Activated CD4-positive, alpha-beta T cell treated with anti-CD3 and anti-CD28 coated beads, Interleukin-2, amount 50 U/mL, for 1 hour (primary cell): ENCODE measurements at places on chromosomes 6 and 20.

GRCh38 chr20:43789593-43789992 lies 62.8 kb upstream of the GTSF1L start:
- DNase-seq = no peak

GRCh38 chr20:5797843-5798462 lies 47.8 kb downstream of the SHLD1 start:
- DNase-seq = no peak

DNA sequence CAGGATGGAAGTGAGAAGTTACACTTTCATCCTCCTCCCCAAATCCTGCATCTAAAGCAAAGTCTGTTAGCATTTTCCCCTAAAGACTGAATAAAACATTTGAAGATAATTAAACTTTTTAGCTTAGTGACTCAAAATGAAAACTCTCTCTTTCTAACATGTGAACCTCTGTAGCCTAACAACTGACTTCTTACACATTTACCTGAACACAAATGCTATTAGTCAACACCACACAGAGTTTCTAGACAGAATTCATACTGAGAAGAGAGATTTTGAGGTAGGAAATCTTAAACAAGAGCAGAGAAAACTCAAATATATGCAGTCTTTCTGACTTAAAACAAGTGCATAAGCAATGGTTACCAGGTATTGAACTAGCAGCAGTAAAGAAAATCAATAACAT lies 149.9 kb upstream of the SMLR1 start:
- no peak for DNase-seq

- DNase-seq = no peak
These were observed 31.7 kb upstream of the UBR2 start for GRCh38 chr6:42532038-42532669.

DNA sequence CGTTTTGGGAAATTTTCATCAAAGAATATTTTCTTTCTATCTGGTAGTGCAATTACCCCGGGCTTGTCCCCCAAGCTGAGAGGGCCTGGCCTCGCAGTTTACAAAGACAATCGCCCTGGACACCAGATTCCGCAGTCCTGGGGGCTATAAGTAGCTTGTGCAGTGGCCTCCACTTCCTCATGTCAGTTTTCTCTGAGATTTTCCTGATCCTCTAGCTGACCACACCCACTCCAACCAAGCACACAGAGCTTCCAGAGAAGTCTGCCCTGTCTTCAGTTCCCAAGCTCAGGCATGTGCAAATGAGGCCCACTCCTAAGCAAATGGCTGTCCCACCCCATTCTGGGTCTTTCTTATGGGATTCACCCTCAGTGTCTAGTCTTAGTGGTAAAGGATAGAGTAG lies 245.3 kb downstream of the MAFB start:
- DNase-seq = no peak

GRCh38 chr20:42740226-42740870 lies 449.4 kb downstream of the PTPRT start:
- DNase-seq = no peak

GRCh38 chr6:166939345-166939744 lies 17.0 kb downstream of the RNASET2 start:
- DNase-seq = no peak

DNA sequence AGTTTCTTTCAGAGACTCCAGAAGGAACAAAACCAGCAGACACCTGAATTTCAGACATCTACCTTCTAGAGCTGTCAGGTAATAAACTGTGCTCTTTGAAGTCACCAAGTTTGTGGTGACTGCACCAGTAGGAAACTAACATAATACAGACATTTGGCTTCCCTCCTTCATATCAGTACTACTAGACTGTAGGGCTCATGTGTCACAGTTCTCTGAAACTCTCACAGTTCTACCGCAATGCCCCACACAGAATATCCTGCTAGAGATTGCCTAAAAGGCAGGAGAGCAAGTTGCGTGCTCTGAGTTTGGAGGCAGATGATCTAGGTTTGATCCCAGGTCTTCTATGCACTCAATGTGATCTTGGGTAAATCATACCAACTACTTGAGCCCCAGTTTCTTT lies 205.0 kb upstream of the LRFN2 start:
- no peak for DNase-seq

GRCh38 chr6:5723841-5724691 lies 282.7 kb downstream of the NRN1 start:
- DNase-seq = no peak

- DNase-seq = no peak
These were observed 1.5 kb upstream of the PHIP start for GRCh38 chr6:79079561-79080041.

DNA sequence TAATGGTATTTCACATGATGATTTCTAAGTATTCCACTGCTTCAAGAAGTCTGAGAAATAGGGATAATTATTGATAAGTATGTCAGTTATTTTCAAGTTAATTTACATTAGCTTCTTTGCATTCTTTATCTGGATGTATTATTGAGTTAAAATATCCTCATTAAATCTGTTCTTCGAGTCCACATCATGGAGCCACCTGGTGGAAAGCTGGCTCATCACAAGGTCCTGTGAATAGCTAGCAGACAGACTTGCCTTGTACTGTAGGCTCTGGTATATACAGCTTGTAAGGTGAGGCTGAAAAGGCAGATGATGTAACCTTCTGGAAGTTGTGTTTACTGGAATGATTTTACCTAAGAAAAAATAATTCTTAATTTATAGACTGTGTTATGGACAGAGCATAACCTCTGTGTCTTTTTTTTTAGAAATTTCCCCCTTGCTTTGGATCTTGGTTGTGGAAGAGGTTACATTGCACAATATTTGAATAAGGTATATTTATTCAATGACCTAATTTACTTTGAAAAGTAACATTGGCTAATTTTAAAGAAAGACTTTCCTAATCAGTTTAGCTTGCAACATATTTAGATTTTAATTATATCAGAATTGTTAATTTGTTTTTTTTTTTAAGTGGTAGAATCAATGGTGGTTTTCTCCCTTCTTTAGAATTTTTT lies 3.5 kb downstream of the NDUFAF5 start:
- DNase-seq = peak; percentile 21

DNA sequence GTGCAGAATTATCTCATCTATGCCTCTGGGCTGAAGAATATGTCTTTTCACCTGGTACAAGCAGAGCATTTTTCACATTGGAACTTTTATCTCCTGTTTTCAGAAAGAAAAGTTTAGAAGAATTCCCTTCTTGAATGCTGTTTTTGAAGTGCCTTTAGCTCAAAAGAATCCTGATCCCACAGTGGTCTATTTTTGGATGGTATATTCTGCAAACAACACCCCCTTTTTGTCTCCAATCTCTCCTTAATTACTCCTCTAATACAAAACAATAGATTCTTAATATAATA lies 57.7 kb upstream of the HFE start:
- DNase-seq = no peak

DNA sequence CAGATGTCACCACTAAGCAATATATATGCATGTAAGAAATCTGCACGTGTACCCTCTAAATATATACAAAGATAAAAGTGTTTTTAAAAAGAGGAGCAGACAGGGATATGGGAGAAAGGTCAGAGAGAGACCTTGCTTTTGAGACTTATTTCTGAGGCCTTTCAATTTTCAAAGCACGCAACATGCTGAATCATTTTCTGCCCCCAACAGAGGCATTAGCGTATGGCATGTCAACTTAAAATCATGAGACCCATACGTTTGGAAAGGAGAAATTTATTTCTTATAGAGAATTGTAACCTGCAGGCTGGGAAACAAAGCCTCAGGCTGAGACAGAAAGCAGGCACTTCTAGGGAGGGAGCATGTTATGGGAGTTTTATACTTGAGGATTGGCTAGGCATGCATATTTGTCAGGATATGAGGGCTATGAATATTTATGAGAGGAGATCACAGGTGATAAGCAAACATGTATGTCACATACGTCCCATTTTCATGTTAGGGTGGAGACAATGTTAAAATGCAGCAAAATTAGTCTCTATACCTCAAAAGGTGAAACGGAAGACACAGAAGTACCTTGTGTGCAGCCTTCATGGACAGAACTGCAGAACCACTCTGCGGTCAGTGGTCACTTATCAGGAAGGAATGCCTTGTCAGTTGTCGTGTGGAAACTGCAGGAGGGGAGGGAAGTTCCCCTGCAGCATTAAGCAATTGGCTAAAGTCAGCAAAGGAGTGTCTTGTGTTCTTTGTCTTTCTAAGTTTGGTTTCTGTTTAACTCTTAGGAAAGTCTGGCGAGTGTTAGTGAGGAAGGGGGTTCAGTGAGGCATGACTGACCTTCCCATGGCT lies 6.3 kb upstream of the GABRR2 start:
- DNase-seq = no peak

DNA sequence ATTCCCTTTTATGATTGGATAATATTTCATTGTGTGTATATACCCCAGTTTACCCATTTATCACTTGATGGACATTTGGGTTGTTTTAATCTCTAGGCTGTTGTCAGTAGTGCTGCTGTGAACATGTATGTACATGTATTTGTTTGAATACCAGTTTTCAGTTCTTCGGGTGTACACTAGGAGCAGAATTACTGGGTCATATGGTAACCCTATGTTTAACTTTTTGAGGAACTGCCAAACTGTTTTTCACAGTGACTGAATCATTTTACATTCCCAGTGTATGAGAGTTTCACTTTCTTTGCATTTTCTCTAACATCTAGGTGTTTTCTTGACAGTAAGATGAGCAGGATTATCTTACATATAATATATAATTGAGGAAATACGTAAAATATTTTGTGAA lies 44.7 kb upstream of the ADIG start:
- no peak for DNase-seq

GRCh38 chr20:52201395-52201794 lies 9.8 kb upstream of the ZFP64 start:
- no peak for DNase-seq

DNA sequence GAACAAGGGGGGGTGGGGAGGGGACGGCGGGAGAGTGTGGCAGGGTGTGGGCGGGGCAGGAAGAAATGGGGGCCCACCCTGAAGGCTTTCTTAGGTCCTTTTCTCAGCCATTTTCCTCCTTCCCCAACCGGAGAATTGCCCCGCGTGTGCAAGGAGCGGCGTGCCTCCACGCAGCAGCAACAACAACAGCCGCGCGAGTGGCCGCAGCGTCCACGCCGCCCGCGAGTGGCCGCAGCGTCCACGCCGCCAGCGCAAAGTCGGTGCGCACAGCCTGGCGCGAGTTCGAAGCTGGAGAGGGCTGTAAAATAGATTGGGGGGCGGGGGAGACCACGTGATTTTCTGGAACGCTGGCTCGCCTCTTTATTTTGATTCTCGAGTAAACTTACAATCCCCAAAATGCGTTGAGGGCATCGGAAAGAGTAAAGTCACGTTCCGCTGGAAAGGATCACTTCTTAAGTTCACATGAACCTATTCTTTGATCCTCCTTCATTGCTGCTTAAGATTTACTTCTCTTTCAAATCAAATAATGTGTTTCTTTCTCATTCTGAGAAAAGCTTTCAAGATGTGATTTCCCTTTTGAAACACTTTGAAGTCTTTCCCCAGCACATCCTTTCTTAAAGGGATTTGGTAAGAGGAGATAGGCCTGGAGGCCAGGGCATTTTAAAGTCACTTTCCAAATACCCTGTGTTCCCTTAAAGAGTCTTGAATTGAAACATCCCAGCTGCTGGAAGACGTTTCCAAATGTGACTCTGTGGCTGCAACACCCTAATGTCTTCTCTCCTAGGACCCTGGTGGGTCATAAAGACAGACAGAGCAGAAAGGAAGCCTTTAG lies 66.7 kb upstream of the ZNF217 start:
- peak; percentile 17 for DNase-seq

GRCh38 chr6:160863782-160864181 lies 127.8 kb upstream of the MAP3K4 start:
- no peak for DNase-seq

DNA sequence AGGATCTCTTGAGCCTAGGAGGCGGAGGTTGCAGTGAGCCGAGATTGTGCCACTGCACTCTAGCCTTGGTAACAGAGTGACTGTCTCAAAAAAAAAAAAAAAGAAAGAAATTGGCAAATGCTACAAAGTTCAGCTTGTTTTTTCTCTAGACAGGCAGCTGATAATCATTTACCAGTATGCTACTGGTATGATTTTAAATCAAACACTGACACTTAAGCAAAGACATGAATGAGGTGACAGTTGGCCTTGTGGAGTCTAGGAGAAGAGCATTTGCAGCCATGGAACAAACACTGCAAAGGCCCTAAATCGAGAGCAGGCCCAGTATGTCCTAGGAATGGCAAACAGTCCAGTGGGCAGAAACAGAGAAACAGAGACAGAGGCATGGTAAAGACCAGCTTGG lies 99.7 kb upstream of the CEP85L start:
- DNase-seq = no peak

DNA sequence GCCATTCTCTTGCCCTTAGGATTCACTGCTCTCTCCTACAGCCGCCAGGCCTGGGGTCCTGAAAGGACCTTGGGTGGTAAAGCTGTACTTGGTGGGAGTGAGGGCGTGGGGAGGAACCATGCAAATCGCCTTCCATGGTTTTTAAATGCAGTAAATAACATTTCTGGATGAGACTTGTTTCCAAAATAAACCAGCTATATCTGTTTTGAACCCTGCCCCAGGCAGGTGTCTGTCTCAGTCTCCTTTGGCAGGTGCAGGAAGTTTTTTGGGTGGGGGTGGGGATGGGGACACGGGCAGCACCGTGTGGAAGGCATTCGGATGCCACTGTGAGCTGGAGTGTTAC lies 14.3 kb downstream of the ITPA start:
- DNase-seq = no peak

GRCh38 chr6:117592983-117593759 lies 9.1 kb downstream of the GOPC start:
- no peak for DNase-seq

- no peak for DNase-seq
These were observed 24.1 kb downstream of the SCP2D1 start for GRCh38 chr20:18837718-18838117.
